ENCODE measurements at places on chromosomes 11 and 22. TPM values are rescaled to one million over a fixed set of nuclear protein-coding genes. Genes with fewer than 3 reads are reported as not detected.

DNA sequence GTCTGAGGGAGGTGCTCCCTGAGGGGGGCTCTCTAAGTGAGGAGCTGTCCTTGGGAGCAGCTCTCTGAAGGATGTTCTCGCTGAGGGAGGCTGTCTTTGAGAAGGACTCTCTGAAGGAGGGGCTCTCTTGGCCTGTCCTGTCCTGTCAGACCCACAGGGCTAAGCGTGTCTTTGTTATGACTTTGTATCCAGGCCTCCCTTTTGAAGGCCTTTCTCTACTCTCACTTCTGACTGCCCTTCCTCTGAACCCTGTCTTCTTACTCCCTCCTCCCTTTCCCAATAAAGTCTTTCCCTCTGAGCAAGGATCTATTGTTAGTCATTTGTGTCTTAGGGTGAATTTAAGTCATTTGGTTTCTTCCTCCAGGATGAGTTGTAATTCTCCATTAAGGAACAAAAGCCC is 330.1 kb upstream of the PLET1 start:
- peak; percentile 46 for DNase-seq

DNA sequence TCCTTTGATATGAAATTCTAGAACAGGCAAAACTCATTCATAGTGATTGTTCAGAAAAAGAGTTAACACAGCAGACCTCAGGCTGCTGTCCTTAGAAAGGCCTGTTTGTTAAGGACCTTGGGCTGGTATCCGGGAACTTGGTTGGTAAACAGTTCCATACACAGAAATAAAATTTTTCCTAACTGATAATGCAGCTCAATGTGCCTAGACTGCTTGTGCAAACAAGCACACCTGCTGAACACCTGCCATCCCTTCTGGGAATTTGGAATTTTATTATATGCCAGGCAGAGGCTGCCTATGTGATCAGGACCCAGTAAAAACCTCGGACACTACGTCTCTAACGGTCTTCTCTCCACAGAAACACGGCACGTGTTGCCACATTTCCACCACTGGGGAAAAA is 11.5 kb downstream of the THAP12 start:
- DNase-seq: no peak

DNA sequence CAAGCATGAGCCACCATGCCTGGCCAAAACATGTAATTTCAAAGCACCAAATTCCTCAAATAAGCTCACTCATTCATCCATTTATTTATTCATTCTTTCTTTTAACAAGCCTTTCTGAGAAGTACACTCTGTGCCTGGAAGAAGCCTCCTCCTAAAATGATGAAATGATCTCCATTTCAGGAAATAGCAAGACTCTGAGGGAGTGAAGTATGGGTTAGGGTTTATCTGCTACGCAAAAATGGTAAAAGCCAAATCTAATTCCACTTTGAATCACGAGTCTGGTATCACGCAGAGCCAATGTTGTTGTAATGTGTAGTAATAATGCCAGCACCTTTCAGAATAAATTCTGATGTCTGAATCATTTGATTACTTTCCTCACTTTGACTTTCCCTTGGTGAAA is 1041.8 kb downstream of the LRRC4C start:
- DNase-seq: no peak

DNA sequence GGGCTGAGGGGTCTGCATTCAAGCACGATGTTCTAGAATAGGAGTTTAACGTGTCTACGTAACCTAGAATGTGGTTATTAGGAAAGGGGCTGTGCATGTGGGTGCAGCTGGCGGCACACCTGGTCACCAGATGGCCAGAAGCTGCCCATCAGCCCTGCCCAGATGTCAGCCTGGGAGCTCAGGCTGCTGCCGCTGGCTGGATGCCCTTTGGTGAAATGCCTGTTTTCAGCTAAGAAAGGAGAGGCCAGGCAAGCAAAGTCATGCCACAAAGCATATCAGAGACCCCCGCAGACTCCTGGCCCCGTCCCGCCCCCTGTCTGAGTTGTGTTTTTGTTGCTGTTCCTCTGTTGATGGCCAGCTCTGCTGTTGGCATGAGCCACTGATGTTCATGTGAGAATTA is 11.3 kb upstream of the ADORA2A start:
- DNase-seq: no peak

- DNase-seq: peak; percentile 17
Measured at GRCh38 chr11:100003985-100004384, 683.1 kb upstream of the ARHGAP42 start.

DNA sequence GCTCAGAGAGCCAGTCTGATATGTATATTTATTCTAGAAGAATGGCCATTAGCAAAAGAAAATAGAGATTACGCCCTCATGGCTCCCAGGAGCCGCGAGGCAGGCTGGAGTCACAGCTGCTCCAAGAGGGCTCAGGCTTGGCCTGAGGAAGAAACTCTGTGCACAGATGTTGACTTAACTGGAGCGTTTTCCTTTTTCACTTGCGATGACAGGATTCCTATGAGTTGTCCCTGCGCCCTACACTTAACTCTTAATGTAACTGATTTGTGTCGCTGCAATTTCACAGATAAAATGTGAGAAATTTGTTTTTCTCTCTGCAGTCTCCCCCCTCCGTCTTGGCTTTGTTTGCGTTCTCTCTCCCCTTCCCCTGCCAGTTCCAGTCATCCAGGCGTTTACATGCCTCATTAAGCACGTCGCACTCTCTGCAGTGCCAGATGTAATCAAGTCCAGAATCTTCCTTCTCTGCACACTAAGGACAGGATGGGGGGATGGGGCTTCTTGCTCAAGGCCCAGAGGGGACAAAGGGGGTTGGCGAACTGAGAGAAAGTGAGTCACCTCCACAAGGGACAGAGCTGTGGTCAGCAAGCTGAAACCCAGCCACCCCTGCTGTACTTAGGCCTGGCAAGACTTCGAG is 1060.1 kb downstream of the NTM start:
- DNase-seq: peak; percentile 19

- peak; percentile 42 for DNase-seq
Measured at GRCh38 chr11:95081412-95081811, 8.2 kb upstream of the ENDOD1 start.

DNA sequence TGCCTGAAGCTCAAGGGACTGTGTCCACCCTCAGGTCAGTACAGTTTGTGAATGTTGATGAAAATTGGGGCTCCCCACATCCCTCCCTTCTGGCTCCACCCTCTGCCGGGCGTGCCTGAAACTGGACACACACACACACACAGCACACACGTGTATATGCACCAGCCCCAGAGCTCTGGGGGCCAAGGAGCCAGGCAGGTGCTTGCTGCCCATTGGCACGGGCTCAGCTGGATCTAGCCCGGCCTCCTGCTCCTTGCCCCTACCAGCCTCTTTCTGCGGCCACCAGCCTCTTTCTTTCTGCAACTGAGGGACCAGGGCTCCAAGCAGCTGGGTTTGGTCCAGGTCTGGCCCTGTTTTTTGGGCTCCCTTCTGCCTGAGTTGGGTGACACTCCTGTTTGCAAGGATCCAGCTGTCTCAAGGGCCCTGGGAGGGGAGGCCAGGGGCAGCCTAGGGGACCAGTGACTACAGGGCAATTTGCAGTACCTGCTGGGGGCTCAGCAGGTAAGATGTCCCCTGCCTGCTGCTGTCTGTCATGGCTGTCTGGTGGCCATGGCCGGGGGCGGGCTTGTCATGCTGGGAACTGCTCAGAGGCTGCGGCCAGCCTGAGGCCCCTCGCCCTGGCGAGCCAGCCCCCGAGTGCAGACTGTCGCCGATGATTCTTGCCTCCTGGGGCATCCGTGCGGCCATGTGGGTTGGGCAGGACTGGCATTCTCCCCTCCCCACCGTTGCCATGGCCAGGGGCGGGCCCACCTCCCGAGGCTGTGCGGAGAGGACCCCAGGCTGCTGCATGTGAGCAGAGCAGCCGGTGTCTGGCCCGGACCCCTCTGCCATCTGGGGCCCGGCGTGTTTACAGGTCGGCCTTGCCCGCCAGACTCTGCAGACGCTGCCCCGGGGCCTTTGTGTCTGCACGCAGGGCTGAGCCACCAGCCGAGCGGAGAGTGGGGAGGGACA is 51.5 kb upstream of the PPARA start:
- no peak for DNase-seq

DNA sequence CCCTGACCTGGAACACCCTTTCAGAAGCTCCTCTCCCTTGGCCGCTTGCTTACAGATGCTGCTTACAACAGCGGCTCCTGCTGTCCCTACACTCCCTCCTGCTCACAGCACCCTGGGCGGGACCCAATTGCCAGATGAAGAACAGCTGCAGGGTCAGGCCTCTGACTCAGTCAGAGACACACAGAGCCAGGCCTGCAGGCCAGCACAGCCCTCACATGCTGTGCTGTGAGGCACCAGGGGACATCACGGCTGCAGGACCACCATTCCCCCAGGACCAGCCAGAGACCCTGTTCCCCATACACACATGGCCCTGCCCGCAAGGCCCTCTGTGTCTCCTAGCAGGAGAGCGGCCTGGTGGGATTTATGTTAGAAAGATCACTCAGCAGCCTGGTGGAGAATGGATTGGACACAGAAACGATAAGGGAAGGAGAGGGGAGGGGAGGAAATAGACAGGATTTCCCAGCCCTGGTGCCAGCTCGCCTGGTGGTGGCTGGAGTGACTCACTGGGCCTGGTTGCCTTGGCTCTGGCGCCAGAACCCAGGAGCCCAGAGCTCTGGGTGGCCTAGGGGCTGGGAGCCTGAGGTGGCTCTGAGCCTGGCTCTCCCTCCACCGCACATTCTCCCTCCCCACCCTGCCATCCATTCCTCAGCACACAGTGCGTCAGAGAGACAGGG is 6.7 kb downstream of the CAPN5 start:
- peak; percentile 98 for DNase-seq

DNA sequence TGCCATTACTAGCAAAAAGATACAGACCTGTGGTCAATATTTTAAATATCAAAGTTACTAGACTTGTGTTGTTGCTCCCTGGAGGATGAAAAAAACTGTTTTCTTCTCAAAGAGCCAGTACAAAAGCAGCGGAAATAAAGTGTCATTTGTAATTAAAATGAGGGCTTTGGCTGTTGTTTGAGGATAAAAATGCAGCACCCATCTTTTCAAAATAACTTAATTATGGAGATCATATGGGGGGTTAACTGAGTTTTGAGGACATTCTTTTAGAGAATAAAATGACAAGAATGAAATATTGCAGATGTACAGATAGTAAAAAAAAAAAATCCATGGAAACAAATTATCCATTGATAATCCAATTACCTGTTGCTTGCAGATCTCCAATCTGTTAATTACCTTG is 1484.4 kb downstream of the LRRC4C start:
- no peak for DNase-seq

- no peak for DNase-seq
Measured at GRCh38 chr11:96119211-96119610, 195.3 kb upstream of the MTMR2 start.

GRCh38 chr11:92841719-92842118 is 127.7 kb upstream of the MTNR1B start:
- DNase-seq: no peak

The KRTAP5-2 gene
- not detected for total RNA-seq

The ACRV1 gene
- total RNA-seq: 2.2 TPM

The CFAP300 gene
- total RNA-seq: 21.7 TPM

The POU2AF3 gene
- not detected for total RNA-seq

The OR51S1 gene
- total RNA-seq: 2.9 TPM

The C11orf91 gene
- 2.2 TPM for total RNA-seq

The CFAP68 gene
- 35.2 TPM for total RNA-seq

The INSC gene
- total RNA-seq: 0.72 TPM

All from umbilical cord (tissue), 2 donors.